ENCODE measurements at places on chromosomes 6 and 20.

DNA sequence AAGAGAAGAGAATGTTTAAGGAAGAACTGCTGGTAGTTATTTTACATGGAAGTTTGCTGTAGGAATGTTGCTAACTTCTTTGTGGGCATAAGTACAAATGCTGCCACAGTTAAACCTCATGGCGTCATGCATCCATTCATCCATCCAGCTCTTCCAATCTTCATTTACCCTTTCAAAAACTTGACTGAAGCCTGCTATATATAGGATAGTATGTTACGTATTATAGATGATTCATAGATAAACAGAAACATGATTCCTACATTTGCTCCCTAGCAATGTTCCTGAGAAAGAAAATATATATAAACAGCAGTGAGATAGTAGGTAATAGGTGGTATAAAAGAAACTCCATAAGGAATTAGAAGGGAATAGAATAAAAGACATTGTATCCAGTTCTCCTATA is 93.7 kb downstream of the NDUFAF5 start:
- no peak for DNase-seq

GRCh38 chr20:36454332-36454697 is 87.0 kb upstream of the MYL9 start:
- DNase-seq: no peak

DNA sequence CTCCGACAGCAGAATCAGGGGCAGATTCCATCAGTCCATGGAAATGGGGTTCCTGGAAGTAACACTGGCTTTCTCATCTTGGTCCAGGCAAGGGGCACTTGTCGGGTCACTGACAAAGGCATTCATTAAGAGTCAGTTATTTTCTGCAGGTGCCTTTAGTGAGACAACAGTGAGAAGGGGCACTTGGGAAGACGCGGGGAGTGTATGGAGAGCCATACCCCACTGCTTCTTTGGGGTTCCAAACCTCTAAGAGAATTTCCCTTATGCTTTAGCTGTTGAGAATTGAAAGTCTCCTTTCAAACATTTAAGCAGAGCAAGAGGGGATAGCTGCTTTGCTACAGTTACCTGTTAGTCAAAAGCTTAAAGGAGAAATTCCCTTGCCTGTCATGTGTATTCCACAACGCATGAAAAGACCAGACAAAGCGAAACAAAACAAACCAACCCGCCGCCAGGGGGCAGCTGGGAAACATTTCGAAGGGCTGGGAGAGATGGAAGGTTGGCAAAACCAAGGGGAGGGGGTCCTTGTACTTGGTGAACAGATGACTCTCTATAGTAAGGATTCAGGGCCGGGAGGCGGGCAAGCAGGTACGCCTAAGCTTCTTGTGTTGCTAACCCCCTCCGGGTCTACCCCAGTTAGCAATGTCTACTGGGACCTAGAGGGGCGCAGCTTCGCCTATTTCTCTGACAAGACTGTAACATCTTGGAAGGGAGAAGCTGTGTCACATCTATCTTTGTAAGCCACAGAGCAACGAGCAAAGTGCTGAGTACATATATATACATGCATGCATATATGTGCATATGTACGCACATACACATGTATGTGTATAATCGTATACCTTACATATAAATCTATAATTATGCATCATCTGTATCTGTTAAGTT is 474.9 kb upstream of the AGPAT4 start:
- no peak for DNase-seq

DNA sequence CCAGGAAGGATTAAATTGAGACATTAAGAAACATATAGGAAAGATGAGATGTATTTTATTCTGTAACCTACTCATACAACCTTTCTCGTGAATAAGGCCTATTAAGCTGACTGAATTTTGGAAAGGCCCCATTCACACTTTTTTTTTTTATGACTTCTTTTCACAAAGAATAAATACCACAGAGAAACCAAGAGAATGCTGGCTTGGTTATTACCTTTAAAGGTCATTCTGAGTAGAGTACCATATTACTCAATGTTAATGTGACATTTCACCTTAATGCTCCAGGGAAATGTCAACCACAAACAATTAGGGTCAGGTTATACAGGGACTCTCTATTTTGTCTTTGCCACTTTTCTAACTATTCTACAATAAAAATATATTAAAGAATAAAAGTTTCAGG is 204.9 kb upstream of the PTCHD4 start:
- no peak for DNase-seq

- DNase-seq: no peak
Measured at GRCh38 chr20:52291109-52291508, 99.5 kb upstream of the ZFP64 start.

All from omental fat pad (tissue), 4 donors.